Neural progenitor cell (in vitro differentiated cells): ENCODE measurements at places on chromosomes 2 and 18. TPM values are rescaled to one million over a fixed set of nuclear protein-coding genes. Genes with fewer than 3 reads are reported as not detected.
A peak's percentile ranks its signal among the peaks of the same experiment; 100 is the strongest.

- peak; percentile 53 for DNase-seq
Measured at GRCh38 chr2:73386342-73386868, 769 bp downstream of the ALMS1 start.

DNA sequence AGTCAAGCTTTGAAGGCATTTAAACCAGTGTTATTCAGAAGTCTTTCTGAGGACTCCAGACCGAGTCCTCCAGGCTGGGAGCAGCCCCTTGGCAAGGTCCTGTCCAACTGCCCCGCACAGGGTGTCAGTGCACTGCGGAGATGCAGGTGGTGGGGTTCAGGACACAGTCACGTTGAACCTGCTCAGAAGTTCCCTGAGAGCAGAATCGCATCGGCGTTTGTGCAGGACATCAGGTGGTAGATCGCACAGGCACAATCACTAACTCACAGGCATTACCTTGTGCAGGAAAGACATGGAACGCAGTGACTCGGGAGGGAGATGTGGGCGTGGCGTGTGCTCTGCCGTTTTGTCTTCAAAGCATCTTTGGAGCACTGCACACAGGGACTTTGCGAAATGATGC lies 10.4 kb downstream of the COPS9 start:
- DNase-seq, result no peak

GRCh38 chr2:74457549-74458131 lies 598 bp upstream of the WBP1 start:
- DNase-seq, result peak; percentile 86

- peak; percentile 47 for DNase-seq
Measured at GRCh38 chr2:23824777-23825212, 102.1 kb downstream of the ATAD2B start.

PIKFYVE gene
- total RNA-seq, result 44.0 and 51.6 TPM in 2 replicates

GRCh38 chr2:105518897-105519296 lies 120.0 kb upstream of the FHL2 start:
- no peak for DNase-seq

DNA sequence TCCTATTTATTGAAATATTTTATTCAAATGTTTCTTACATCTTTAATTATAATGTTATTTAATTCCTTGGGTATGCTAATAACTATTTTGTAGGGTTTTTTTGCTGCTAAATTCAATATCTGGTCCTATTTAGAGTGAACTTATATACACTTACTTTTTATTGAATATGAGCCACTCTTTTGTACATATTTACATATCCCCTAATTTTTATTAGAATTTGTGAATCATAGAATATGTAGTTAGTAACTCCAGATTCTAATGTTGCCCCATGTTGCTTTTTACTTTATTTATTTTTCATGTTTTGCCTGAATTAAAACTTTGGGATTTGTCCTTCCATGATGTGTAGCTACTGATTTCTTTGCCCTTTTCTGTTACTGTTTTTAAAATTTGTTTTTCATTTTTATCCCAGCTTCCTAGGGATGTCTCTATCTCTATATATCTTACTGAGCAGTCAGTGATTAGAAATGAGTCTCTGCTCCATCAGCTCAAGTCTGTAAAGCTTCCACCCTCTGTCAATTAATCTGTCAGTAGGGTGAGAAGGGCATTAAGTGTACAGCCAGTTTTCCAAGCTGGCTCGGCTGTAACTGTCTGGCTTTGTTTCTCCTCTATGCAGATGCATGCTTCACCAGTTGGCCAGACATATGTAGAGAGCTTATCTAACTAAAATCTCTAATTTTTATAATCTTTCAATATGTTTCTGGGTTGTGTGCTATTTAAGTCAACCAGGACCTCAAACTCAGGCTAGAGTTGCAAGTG lies 256.9 kb downstream of the CDH19 start:
- DNase-seq, result no peak

GRCh38 chr2:107595749-107596148 lies 230.9 kb upstream of the RGPD4 start:
- no peak for DNase-seq

CNDP1 gene
- total RNA-seq, result not detected in 2 replicates

DNA sequence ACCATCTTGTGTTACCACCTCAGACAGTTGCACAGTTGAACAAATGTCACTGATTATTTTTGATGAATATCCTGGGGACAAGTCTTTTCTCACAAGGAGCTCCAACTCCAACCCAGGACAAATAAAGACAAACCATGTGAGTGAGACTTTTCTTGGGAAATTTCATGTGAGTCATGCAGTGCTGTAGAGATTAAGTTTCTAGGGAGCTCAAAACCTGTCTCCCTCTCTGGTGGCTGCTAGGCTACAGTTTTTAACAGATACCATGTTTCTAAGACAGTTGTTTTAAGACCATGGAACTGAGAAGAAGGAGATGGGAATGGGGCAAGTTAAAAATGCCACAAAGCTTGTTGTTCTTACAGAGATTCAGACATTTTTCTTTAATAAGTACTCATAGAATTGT lies 255.5 kb downstream of the RIT2 start:
- no peak for DNase-seq
